ENCODE measurements at places on chromosomes 1 and 21.
A peak's percentile ranks its signal among the peaks of the same experiment; 100 is the strongest.

- DNase-seq: no peak
These were observed 249.1 kb upstream of the POGK start for GRCh38 chr1:166590161-166590560.

- DNase-seq: no peak
These were observed 5.0 kb upstream of the KCNE1 start for GRCh38 chr21:34517039-34517438.

DNA sequence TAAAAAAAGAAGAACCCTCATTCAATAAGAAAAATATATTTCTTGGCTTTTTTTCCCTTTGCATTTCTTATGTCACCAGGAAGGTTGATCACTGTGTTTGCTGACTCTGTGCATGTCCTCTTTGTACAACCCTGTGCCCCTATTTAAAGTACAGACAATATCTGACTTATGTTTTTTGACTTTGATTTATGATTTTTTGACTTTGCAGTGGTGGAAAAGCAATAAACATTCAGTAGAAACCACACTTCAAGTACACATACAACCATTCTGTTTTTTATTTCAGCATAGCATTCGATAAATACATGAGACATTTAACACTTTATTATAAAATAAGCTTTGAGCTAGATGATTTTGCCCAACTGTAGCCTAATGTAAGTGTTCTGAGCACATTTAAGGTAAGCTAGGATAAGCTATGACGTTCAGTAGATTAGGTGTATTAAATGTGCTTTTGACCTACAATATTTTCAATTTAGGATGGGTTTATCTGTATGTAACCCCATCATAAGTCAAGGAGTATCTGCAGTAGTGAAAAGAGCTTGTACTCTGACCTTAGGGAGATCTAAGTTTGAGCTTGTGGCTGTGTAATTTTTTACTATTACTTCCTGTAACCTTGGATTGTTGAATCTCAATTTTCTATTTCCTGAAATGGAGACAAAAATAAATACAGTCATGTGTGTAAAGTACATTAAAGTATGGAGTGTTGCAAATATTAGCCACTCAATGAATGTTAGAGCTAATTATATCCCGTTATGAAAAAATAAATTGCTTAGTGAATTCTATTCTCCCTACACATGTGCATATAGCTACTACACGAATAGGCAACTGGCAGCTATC is 1.2 kb downstream of the RNASEL start:
- no peak for DNase-seq

DNA sequence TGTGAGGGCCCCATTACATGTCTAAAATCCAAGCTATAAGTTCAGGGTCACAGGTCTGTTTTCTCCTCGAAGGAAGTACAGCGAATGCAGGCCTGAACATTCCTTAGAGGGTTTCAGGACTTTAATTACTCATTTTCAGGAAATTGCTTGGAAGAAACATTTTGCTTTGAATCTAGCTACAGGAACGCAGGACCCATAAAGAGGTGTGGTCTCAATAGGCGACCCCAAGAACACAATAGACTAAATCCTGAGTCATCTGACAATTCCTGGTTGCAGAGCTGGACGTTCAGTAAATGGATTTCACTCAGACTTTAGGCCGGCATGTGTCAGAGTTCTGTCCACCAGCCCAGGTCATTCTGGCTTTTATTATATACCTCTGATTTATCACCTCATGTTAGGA is 1.0 kb upstream of the ERG start:
- DNase-seq: no peak

DNA sequence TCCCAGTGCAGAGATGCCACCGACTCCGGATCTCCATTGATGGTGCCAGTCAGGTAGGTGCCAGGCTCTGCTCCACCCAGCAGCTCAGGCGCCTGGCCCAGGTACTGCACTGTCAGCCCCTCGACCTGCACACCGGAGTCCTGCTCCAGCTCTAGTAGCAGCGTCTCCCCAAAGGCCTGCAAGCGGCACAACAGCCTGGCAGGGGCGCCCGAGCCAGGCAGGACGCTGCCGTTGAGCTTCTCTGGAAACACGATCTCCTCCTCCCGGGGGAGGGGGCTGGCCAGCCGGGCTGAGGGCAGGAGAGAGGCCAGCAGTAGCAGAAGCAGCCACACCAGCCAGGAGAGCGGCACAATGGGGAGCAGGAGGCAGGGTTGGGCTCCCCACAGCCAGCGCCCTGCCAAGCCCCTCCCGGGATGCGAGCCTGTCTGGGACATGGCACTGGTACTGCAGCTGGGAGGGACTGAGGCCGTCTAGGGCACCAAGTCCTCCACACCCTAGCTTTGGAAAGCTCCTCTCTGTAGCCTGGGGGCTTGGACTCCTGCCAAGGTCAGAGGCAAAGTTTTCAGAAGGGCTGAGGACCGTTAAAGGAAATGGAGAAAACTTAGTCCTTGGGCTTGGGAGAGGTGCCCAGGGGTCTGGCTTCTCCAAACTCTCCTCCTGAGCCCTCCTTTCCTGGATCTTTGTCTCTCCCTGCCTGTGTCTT is 509 bp downstream of the ADAMTS4 start:
- DNase-seq: peak; percentile 70

GRCh38 chr1:233788687-233789086 is 115.8 kb upstream of the SLC35F3 start:
- no peak for DNase-seq

- DNase-seq: no peak
These were observed 34.8 kb downstream of the ACOT7 start for GRCh38 chr1:6358757-6359201.

DNA sequence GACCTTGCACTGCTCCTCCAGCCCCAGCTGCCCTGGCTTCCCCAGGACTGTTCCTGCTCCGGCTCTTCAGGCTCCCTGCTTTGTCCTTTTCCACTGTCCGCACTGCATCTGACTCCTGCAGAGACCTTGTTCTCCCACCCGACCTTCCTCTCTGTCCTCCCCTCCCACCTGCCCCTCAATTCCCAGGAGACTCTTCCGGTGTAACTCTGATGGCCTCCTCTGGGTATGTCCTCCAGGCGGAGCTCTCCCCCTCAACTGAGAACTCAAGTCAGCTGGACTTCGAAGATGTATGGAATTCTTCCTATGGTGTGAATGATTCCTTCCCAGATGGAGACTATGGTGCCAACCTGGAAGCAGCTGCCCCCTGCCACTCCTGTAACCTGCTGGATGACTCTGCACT is 550 bp downstream of the ACKR1 start:
- DNase-seq: no peak

DNA sequence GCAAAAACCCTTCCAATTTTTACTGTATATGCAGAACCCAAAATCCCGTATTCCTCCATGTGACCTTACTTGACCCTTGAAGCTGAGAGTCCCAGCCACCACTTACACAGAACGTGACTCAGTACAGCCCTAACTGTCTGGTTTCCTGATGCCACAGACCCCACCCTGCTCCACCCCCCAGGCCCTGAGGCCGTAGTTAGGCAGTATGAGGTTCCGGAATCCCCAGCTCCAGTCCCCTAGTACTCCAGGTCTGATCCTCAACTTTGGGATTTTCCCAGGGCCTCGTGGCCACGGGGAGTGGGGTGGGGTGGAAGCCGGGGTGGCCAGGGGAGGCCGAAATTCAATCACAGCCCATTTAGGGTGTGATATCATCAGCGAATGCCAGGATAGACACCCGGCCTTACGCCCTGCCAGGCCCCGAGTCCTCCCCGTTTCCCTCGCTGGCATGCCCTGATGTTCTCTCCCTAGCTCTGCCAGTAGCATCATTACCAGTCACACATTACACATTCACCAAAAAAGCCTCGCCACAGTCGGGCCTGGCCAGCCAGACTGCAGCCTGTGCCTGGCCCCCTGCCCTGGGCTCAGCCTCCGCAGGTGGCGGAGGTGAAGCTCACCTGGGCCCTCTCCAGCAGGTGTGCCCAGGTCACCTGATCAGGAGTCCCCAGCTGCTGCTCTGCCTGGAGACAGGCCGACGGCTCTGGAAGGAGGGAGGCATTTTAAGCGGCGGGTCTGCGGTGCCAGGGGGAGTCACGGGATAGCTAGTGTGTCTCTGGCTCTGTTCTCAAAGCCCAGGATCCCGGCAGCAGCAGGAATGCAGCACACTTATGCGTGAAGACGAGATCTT is 70.8 kb downstream of the SCCPDH start:
- DNase-seq: no peak

DNA sequence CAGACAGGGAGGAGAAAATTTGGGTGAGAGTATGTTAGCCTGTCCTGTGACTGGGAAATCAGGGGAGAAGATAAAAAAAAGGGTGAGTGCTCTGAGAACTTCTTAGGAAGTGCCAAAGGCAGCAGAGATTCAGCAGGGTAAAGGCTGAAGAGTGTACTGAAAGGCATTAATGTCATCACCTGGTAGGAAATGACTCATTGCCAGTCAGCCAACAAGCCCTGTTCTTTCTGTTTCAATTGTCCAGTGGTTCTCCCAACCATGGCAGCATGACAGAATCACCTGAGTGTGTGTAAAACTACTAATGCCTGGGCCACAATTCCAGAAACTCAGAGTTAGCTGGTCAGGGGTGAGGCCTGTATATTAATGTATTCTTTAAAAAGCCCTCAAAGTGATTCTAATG is 83.5 kb downstream of the INTS7 start:
- no peak for DNase-seq

GRCh38 chr1:222521299-222522104 is 26.4 kb downstream of the HHIPL2 start:
- no peak for DNase-seq

GRCh38 chr1:41882068-41882477 is 36.6 kb downstream of the HIVEP3 start:
- DNase-seq: no peak

DNA sequence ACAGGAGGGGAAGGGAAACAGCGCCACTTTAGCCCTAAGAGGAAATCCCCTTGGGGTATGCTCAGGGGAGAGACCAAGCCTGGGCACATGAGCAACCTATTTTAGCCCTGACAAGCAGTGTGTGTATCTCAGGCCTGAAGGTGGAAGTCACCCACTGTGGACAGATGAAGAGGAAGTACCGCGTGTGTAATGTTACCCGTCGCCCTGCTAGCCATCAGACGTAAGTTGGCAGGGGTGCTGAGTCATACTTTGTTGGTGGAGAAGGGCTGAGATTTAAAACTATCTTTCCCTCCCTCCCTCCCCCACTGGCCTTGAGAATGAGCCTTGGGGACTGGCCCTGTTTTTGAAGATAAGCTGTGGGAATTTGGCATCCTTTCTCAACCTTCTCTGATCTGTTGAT is 11.2 kb downstream of the AGO1 start:
- peak; percentile 44 for DNase-seq

- no peak for DNase-seq
These were observed 74.6 kb downstream of the RASAL2 start for GRCh38 chr1:178168536-178168935.

DNA sequence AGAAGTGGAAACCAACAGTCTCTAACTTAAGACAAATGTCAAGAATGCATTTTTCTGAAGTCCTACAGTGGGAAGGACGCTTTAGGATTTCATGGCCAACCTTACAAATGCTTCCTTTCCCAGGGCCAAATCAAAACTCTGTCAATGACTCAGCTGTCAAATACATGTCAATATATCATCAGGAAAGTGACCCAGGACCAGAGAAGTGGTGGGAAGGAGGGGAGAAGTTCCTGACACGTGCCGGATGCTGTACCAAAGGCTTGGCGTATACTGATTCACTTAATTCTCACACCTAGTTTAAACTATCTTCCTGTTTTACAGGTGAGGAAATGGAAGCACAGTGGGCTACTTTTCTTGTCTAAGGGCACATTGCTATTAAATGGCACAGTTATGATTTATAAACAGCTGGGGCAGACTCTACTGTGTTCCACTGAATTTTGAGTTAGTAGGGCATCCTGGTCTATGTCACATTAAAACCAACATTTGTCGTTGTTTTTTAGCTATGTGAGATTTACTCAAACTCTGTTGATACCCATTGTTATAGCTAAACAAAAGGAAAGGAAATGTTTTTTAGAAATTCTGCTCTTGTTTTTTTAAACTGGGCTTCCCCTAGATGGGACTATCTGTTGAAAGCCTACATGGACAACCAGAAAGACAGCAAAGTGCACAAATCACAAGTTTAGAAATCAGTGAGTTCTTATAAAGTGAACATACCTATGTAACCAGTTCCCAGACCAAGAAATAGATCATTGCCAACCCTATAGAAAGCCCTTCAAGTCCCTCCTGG is 208.2 kb upstream of the SGIP1 start:
- DNase-seq: no peak

DNA sequence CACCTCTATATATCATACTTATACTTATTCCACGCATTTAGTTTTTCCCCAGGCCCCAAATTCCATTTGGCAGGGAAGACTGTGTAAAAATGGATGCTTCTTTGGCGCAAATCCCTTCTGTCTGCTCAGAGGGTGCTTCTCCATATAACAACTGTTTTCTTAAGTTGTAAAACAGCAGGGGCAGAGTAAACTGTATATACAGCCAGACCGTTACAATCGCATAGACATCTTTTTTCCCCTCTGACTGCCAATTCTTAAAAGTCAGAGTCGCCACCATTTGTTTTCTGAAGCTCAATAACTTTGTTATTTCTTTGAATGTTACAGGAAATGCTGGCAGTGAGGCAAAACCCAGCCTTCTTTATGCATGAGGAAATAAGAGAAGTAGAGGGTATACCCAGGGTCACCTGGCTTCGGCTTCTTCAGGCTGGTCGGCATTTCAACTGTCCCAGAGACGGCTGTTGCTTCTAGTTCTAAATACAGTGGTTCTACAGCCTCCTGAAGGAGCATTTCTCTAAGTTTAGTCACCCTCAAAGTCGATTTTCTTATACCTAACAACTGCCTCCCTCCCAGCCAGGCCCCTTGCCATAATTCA is 188.4 kb downstream of the CLIC6 start:
- no peak for DNase-seq

DNA sequence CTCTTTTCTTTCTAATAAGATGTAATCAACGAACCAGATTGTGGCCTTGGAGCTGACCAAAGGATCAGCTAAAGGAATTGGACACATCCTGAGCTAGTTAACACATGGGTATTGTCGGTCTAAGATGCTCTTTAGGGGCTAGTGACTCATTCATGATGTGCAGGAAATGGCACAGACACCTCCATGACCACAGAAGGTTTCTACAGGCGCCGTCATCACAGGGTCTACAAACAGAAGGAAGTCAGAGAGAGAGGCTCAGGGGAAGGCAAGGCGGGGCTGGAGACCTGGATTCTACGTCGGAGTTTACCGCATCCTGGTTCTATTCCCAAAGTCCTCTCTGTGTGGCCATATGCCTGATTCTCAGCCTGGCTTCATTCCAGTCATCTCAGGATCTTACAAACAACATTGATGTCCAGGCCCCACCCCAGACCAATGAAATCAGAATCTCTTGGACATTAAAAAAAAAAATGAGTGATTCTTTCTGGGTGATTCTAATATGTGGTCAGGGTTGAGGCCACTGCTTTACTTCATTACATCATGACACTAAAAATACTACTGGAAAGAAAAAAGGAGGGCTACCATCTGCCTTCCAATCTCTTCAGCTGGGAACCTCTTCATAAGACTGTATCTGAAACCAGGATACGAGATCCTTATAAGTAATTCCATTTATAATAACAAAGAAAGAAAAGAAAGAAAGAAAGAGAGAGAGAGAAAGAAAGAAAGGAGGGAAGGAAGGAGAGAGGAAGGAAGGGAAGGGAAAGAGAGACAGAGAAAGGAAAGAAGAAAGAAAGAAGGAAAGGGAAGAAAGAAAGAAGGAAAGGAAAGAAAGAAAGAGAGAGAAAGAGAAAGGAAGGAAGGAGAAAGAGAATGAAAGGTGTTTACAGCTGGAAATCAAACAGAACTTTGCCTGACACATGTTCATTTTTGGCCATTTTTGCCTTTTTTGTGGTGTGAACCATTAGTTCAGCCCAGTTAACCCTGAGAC is 11.6 kb upstream of the KCNJ15 start:
- no peak for DNase-seq

Data from Right ventricle myocardium superior (tissue), 1 donor.